Sigmoid colon (tissue), 7 donors: ENCODE measurements at places on chromosomes 3 and 15. TPM values are rescaled to one million over a fixed set of nuclear protein-coding genes. Genes with fewer than 3 reads are reported as not detected.

DNA sequence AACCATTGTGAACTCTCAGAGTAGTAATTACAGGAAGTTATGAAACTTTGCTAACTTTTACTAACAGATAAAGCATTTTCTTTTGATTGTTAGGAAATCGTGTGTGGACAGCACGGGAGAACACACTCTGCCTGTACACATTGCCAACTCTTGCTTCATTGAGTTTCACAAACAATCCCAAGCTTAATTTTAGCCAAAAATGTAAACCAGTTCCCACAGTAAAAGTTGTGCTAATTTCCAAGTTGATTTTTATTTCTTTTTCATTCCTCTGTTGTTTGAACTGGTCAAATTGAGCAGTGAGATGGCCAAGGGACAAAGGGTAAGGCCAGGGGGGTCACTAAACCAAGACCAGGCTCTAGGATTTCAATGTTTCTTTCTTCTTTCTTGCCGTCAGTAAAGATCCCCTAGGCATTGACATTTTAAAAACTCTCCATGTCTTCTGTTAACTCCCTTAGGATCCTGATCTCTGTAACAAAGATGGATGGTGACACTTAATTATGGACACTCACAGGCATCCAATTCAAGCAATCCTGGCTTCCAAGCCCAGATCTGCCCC is 414.9 kb downstream of the RBMS3 start:
- no peak overlapping the region for H3K4me3 ChIP-seq
- H3K27ac ChIP-seq, result peak overlapping the region; percentile 82
- DNase-seq, result peak; percentile 73
- H3K36me3 ChIP-seq, result no peaks in the 10 kb centered on the region
- peaks cover 55% of the 10 kb centered on the region for H3K4me1 ChIP-seq

DNA sequence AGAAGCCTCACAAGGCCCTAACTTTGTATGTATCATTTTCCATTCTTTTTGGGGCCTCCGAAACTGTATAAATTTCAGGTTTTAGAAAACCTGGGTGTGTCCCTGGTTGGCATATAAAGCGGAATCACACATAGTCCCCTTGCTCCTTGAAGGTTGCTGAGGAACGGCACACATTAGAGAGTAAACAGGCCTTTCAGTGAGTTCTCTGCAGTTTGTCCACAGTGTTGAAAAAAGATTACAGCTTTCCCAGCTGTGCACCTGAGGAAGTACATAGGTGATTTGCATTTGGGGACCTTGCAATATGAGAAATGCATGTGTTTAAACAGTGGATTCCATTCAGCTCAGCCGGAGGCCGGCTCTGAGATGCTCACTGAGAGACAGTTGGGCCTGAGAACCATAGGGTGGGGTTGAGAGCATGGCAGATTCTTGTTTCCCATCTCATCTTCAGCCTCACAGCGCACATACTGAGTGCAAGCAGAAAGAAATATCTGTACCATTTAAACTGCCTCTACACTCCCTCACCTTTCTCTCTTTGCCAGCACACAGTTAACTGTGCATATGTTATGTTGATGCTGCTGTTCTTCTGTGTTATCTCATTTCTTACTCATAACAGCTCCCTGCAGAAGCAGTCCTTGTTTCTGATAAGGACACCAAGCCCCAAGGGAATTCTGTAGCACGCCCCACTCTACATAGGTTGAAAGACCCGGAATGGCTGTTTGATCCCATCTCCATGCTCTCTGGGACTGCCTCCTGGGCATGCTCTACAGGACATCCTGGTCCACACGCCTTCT is 60.4 kb downstream of the BOC start:
- no peak overlapping the region for H3K4me3 ChIP-seq
- H3K36me3 ChIP-seq, result peaks cover 38% of the 10 kb centered on the region
- no peaks in the 10 kb centered on the region for H3K4me1 ChIP-seq

The STAC gene
- total RNA-seq, result 33.7 TPM

DNA sequence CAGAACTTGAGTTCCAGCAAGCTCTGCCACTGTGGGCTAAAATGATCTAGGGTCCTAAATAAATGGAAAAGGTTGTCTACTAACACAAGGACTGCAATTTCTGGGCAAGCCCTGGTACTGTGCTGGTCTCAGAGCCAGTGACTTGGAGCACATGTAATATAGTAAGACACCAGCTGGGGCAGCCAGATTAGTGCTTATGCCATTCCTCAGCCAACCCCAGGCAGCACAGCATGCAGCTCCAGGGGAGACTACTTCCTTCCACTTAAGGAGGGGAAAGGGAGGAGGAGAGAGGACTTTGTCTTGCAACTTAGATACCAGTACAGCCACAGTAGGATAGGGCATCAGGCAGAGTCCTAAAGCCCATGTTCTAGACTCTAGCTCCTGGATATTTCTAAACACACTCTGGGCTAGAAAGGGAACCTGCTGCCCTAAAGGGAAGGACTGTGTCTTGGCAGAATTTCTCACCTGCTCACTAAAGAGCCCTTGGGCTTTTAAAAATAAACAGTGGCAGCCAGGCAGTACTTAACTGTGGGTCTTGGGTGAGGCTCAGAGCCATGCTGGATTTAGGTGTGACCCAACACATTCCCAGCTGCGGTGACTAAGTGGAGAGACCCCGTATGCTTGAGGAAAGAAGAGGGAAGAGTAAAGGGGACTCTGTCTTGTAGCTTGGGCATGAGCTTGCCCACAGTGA is 223.7 kb upstream of the BCHE start:
- no peaks in the 10 kb centered on the region for H3K36me3 ChIP-seq
- H3K27ac ChIP-seq, result no peak overlapping the region
- H3K27me3 ChIP-seq, result no peaks in the 10 kb centered on the region
- H3K4me3 ChIP-seq, result no peak overlapping the region

DNA sequence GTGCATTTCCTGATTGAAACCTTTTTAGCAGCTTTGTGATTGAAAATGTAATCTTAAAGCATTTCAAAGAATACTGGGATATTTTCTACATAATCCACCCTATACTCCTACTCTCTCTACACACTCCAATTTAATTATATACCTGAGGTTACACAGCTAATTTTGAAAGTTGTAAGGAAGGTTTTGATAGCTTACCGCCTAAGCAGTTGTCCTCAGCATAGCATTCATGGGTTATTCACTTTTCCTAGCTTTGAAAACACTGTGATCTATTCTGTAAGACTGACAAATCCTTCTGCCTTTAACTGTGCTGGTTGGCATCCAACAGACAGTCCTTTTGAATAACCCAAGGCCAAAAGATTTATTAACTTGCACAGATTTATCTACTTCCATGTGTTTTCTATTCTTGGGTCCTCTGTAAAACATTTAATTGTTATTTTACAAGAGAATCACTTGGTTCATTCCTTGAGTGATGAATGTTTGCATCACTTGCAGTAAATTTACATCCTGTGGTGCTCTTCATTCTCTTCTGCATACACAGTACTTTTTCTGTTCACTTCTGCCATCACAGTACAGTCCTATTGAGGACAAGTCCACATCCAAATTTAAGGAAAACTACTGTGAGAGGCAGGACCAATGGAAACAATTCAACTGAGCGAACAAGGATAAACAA is 44.8 kb downstream of the SERPINI1 start:
- H3K27ac ChIP-seq, result no peak overlapping the region
- peaks cover 5% of the 10 kb centered on the region for H3K4me1 ChIP-seq
- H3K36me3 ChIP-seq, result no peaks in the 10 kb centered on the region
- no peak overlapping the region for H3K4me3 ChIP-seq

- no peak overlapping the region for H3K4me3 ChIP-seq
- DNase-seq, result peak; percentile 40
- H3K4me1 ChIP-seq, result no peaks in the 10 kb centered on the region
- no peaks in the 10 kb centered on the region for H3K36me3 ChIP-seq
- no peak overlapping the region for H3K27ac ChIP-seq
- no peaks in the 10 kb centered on the region for H3K27me3 ChIP-seq
These were observed 30.9 kb downstream of the ARNT2 start for GRCh38 chr15:80434926-80435720.

The TNFSF10 gene
- 36.4 TPM for total RNA-seq

DNA sequence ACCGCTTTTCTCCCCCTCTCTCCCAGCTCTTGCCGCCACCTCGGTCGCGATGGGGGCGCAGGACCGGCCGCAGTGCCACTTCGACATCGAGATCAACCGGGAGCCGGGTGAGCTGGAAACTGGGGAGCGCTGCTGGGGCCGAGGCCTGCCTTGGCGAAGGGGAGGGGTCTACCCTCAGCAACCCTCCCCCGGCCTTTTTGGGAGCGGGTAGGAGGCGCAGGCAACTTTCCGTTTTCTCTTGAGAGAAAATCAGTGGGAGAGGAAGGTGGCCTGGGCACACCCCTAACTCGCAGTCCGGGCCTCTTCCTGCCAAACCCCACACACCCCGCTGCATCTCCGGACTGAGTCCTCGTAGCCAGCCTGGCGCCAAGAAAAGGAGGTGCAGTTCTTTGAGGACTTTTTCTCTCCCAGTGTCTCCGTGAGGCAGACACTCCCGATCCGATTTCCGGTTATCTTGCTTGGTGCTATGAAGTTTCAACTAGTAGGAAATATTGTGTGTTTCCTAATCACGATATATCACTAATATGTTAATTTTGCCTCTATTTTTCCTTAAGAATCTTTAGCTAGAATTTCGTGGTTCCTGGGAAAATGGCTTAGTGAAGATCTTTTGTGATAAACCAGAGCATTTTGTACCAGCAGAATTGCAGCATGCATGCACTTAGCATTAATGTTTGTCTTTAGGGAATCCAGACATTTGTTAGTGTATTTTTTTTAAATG is 631 bp downstream of the NKTR start:
- H3K4me3 ChIP-seq, result peak overlapping the region; percentile 89
- peak; percentile 89 for DNase-seq
- H3K4me1 ChIP-seq, result peaks cover 31% of the 10 kb centered on the region
- H3K27me3 ChIP-seq, result no peaks in the 10 kb centered on the region
- peaks cover 5% of the 10 kb centered on the region for H3K36me3 ChIP-seq

The CFAP92 gene
- total RNA-seq, result 0.33 TPM

The BFSP2 gene
- not detected for total RNA-seq

The GUCA1C gene
- total RNA-seq, result not detected
